ENCODE measurements at places on chromosomes 2 and 18. TPM values are rescaled to one million over a fixed set of nuclear protein-coding genes. Genes with fewer than 3 reads are reported as not detected.

The GALNT5 gene
- 1.7 TPM for total RNA-seq

The C2orf66 gene
- 0.05 TPM for total RNA-seq

The GKN1 gene
- total RNA-seq: not detected

GRCh38 chr18:48926420-48926857 is 24.3 kb downstream of the SMAD7 start:
- no peak for DNase-seq

- DNase-seq: no peak
Observed at GRCh38 chr2:28340312-28341202, 52.1 kb upstream of the FOSL2 start.

DNA sequence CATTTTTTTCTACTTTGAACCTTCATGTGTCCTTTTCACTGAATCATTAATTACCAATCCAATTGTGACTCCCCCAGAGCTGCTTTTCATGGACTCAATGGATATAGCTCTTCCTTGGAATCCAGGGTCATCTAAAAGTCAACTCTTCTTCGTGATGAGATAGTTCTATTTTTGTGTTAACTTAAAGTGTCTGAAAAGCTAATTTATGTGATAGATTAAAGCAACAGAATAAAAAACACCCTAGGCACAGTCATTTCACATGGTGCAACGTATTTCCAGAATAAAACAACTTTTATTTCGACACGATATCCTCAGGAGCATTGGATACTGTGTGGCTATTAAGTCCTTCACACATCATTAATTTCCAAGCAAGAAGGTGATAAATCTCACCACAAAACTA is 250.6 kb upstream of the SPHKAP start:
- DNase-seq: no peak

- DNase-seq: no peak
Observed at GRCh38 chr2:225995796-225996461, 596.4 kb downstream of the NYAP2 start.

Measured in SJSA1 (cell line).